ENCODE measurements at places on chromosomes 1 and 21.

- DNase-seq = no peak
Measured at GRCh38 chr1:17452686-17453085, 13.2 kb upstream of the RCC2 start.

DNA sequence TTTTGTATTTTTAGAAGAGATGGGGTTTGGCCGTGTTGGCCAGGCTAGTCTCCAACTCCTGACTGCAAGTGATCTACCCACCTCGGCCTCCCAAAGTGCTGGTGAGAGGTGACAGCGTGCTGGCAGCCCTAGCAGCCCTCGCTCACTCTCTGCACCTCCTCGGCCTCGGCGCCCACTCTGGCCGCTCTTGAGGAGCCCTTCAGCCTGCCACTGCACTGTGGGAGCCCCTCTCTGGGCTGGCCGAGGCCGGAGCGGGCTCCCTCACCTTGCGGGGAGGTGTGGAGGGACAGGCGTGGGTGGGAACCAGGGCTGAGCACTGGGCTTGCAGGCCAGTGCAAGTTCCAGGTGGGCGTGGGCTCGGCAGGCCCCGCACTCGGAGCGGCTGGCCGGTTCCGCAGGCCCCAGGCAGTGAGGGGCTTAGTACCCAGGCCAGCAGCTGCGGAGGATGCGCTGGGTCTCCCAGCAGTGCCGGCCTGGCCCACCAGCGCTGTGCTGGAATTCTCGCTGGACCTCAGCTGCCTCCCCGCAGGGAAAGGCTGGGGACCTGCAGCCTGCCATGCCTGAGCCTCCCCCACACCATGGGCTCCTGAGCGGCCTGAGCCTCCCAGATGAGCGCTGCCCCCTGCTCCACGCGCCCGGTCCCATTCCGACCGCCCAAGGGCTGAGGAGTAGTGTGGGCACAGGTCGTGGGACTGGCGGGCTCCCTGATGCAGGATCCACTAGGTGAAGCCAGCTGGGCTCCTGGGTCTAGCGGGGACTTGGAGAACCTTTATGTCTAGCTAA lies 3.4 kb upstream of the LBR start:
- DNase-seq = no peak

- DNase-seq = no peak
Measured at GRCh38 chr1:112981426-112981825, 25.4 kb upstream of the SLC16A1 start.

DNA sequence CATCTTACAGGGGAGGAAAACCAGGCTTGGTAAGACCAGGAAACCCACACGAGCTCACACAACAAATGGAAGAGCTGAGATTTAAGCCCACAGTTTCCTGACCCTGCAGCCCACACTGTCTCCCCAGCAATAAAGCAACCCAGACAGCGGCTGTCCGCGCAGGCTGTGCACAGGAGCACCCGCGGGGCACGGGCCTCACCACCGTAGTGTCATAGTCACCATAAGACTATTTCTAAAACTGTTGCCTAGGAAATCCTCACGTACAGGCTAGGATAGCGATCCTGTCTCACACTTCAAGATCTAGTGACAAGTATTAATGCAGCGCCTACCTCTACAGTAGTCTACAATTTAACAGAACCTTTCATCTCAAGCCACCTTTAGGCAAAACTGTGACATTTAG lies 54.0 kb upstream of the SYT6 start:
- DNase-seq = no peak

DNA sequence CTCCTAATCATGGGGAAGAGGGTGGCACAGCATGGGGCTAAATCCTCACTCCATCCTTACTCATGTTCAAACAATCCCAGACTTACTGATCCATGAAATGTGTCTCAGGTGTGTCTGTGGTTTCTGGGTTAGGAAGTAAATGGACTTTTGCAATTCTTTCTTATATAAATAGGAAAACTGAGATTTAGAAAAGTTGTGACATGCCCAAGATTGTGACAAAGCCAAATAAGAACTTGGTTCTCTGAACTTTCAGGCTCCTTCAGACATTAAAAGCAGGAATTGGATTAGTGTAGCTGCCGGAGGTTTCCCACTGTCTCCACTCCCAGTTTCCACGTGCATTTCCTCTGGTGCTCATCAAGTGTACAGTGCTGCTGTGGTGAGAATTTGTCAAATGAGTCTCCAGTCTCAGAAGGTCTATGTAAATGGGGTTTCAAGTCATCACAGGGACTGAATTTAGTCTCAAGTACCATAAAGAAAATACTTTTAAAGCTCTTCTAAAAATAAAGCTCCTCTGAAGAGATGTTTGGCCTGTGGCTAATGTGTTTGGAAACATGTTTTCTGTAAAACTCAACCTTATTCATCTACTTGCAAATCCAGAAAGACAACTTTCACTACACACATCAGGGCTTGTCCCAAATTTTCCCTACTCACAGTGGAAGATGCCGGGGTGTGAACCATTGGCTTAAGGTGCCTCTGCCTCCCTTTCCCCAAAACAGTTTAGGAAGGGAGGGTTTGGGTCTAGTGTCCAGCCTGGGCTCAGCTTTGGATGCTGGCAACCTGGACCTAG lies 115.2 kb downstream of the NGF start:
- DNase-seq = no peak

DNA sequence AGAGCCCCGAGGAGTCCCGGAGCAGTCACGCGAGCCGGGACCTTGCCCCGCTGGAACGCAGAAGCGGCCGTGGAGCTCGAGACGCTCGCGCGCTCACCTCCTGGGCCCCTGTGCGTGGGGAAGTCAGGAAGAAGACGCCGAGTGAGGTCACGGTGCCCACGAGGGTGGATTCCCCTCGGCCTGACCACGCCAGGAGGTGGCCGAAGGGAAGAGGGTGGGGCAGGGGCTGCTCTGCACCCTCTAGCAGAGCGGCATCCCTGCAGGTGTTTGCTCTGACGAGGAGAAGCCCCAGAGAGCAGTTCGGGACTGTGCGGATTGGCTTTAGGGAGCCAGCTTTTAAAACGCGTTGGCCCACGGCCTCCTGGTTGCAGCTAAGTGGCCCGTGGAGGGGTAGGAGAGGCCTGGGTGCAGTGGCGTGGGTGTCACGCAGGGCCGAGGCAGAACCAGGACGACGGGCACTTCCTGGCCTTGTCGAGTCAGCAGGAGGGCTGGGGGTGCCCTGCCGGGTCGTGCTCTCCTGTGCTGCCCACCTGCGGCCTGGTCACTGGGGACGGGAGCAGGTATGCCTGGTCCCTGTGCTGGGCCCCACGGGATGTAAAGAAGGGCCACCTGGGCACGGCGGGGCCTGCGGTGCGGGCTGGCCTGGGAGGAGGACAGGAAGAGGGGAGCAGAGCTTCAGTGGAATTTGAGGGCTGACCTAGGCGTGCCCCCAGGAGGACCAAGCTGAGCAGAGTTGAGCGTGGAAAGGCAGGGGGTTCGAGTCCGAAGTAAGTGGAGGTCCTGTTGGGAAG lies 1.0 kb downstream of the PDXK start:
- DNase-seq = no peak

DNA sequence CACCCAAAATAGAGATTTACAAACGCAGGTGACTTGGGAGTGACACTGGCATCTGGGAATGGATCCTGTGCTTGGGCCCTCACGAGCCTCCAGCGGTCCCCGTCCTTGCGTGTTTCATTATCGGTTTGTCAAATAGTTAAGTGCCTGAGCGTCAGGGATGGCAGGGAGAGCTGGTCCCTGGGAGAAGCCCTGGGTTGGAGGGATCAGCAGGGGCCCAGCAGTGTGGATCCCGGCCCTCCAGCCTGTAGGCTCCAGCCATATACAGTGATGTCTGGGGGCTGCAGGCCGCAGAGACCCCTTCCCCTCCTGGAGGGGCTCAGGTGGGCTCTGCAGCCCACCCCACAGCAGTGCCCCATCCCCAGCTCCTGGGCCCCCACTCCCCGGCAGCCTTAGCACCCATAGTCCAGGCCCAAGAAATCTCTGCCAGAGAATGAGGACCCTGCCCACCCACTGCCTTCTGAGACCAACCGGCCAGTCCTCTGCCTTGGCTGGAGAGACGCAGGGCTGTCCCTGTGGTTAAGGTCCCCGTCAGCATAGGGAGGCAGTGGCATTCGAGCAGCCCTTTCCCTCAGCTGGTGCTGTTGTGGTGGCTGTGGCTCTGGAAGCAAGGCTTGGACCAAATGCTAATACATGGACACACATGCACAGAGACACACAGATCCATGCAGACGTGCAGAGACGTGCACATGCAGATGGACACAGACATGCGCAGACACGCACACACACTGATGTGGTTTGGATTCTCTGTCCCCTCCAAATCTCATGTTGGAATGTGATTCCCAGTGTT lies 2.4 kb upstream of the SLC19A1 start:
- DNase-seq = no peak

DNA sequence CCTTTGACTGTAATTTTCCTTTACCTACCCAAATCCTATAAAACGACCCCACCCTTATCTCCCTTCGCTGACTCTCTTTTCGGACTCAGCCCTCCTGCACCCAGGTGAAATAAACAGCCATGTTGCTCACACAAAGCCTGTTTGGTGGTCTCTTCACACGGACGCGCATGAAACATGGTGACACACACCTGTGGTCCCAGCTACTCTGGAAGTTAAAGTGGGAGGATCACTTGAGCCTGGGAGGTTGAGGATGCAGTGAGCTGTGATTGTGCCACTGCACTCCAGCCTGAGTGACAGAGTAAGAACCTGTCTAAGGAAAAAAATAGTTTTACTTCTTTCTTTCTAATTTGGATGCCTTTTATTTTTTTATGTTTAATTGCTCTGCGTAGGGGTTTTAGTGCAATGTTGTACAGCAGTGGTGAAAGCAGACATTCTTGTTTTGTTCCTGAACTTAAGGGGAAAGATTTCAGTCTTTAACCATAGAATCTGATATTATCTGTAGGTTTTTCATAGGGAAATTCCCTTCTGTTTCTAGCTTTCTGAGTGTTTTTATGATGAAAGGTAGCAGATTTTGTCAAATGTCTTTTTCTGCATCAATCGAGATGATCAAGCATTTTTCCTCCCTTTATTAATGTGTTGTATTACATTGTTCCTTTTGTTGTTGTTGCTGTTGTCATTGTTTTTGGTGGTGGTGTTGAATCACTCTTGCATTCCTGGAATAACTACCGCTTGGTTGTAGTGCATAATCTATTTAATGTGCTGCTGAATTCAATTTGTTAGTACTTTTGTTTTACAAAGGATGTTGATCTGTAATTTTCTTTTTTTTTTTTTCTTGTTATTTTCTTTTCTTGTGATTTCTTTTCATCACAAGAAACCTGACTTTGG lies 497.4 kb downstream of the DISC1 start:
- DNase-seq = no peak

- DNase-seq = no peak
Measured at GRCh38 chr1:244757091-244757939, 78.1 kb upstream of the COX20 start.

GRCh38 chr1:114081437-114082303 lies 72.0 kb downstream of the SYT6 start:
- DNase-seq = no peak

DNA sequence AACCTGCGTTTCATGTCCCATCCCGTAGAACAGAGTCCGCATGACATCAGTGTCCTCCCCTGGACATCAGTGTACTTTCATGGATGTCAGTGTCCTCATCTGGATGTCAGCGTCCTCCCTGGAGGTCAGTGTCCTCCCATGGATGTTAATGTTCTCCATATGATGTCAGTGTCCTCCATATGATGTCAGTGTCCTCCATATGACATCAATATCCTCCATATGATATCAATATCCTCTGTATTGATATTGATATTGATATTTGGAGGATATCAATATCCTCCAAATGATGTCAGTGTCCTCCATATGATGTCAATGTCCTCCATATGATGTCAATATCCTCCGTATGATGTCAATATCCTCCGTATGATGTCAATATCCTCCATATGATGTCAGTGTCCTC lies 284.9 kb downstream of the AJAP1 start:
- DNase-seq = no peak

GRCh38 chr1:234208351-234208750 lies 164.9 kb upstream of the COA6 start:
- no peak for DNase-seq

Measured in activated naive CD8-positive, alpha-beta T cell treated with anti-CD3 and anti-CD28 coated beads, Interleukin-2, amount 50 U/mL, for 16 hours (primary cell).